Stimulated activated naive B cell treated with anti-CD40 and anti-IgM and Interleukin-4, amounts not matched to agents 10 μg/mL and 1 μg/mL and 100 μg/mL, for 72 hours (primary cell): ENCODE measurements at places on chromosomes 2 and 18.

- no peak overlapping the region for H3K27ac ChIP-seq
- no peak overlapping the region for H3K4me3 ChIP-seq
- H3K4me1 ChIP-seq = no peaks in the 10 kb centered on the region
- no peak for DNase-seq
Observed at GRCh38 chr2:146363731-146364130, 1481.1 kb upstream of the ACVR2A start.

- H3K27me3 ChIP-seq = no peaks in the 10 kb centered on the region
- H3K4me3 ChIP-seq = no peak overlapping the region
- H3K4me1 ChIP-seq = no peaks in the 10 kb centered on the region
Observed at GRCh38 chr18:42915299-42915698, 200.2 kb downstream of the RIT2 start.

DNA sequence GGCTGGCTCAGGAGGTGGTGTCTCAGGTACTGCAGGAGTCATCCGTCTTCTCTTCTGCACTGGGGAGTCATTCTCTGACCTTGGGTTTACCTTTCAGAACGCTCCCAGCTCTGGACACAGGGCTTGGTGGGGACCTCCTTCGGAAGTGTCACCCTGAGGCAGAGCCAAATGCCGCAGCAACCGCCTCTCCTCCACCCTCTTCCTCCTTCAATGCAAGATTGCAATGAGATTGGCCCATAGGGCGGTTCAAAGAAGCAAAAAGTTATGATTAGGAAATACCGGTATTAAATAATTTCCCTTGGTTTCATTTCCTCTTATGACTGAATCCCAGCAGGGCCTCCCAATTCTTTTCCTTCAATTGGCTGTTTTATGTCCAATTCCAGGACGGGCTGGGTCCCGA lies 178.8 kb downstream of the ACKR3 start:
- no peaks in the 10 kb centered on the region for H3K36me3 ChIP-seq
- peaks cover 11% of the 10 kb centered on the region for H3K27me3 ChIP-seq

- DNase-seq = no peak
- H3K36me3 ChIP-seq = no peaks in the 10 kb centered on the region
- no peaks in the 10 kb centered on the region for H3K27me3 ChIP-seq
- no peak overlapping the region for H3K27ac ChIP-seq
- no peaks in the 10 kb centered on the region for H3K4me1 ChIP-seq
- no peak overlapping the region for H3K4me3 ChIP-seq
Observed at GRCh38 chr2:72579591-72580180, 246.1 kb downstream of the EXOC6B start.

GRCh38 chr2:112692918-112693317 lies 27.9 kb upstream of the NT5DC4 start:
- H3K27ac ChIP-seq = peak overlapping the region; percentile 38
- no peak for DNase-seq
- no peaks in the 10 kb centered on the region for H3K36me3 ChIP-seq
- H3K4me3 ChIP-seq = peak overlapping the region; percentile 38

DNA sequence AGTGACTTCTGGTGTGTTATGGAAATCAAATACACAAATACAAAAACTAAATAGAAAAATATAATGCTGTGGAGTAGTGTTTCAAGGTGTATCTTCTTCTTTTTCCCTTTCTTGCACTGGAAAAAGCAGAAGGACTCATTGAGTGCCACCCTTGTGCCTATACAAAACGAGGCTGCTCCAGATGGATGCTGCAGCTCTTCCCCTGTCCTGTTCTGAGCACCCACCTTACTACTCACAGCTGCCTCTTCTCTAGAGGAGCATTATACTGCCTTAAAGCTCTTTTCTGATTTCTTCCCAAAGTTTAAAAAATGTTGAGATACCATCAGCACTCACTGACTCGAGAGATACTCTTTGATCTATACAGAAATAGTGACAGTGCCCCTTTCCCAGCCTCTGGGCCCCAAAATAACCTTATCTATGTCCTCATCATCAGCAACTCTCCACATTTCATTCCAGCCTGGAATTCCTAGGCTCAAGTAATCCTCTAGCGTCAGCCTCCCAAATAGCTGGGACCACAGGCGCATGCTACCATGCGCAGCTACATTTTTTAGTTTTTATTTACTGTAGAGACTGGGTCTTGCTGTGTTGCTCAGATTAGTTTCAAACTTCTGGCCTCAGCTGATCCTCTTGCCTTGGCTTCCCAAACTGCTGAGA lies 1356.1 kb upstream of the NRXN1 start:
- H3K4me1 ChIP-seq = no peaks in the 10 kb centered on the region
- no peaks in the 10 kb centered on the region for H3K36me3 ChIP-seq
- H3K27ac ChIP-seq = no peak overlapping the region
- no peaks in the 10 kb centered on the region for H3K27me3 ChIP-seq
- H3K4me3 ChIP-seq = no peak overlapping the region

DNA sequence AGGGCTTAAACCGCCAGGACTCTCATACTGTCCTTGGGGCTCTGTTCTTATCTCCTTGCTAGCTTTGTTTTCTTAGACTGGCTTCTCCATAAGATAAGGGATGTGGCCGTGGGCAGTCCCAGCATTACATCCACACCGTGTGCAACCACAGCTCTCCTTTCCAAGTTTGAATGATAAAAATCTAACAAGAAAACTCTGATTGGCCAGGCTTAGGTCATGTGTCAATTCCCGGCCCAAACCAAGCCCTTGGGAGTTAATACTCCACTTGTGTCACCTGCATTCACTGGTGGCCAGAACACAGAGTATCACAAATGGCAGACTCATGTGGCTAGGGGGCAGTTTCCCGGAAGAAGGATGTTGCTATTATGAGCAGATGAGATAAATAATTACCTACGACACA lies 43.2 kb upstream of the KDM3A start:
- peaks cover 16% of the 10 kb centered on the region for H3K27me3 ChIP-seq
- no peaks in the 10 kb centered on the region for H3K36me3 ChIP-seq
- no peak for DNase-seq
- no peak overlapping the region for H3K4me3 ChIP-seq
